ENCODE measurements at places on chromosomes 1 and 21.

DNA sequence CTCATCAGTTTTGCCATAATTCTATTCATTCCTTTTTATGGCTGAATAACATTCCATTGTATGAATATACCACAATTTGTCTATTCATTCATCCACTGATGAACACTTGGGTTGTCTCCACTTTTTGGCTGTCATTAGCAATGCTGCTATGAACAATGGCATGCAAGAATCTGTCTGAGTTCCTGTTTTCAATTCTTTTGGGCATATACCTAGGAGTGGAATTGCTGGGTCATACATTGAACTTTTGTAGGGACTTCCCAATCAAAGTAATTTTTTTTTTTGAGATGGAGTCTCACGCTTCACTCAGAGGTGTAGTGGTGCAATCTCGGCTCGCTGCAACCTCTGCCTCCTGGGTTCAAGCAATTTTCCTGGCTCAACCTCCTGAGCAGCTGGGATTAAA lies 34.9 kb downstream of the AADACL4 start:
- DNase-seq, result no peak

- no peak for DNase-seq
These were observed 139.3 kb upstream of the NFIA start for GRCh38 chr1:60942896-60943638.

GRCh38 chr1:93715529-93716126 lies 34.0 kb upstream of the BCAR3 start:
- DNase-seq, result no peak

GRCh38 chr1:201562659-201563405 lies 23.9 kb downstream of the NAV1 start:
- no peak for DNase-seq

DNA sequence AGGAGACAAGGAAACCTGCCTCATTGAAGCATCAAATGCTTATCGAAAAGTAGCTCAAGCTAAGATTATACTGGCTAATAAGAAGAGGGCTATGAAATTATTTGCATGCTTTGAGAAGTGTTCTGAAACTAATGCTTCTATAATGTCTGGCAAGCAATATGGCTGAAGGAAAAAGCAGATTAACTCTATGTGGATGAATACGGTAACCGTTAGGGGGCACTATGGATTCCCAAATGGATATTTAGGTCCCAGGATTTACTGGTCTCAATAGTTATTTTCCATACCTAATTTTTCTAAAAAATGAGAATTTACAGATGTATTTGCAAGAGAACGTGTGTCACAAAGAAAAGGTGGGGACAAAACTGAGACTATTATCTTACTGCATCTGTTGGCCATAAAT lies 34.6 kb upstream of the RRP15 start:
- DNase-seq, result no peak

- DNase-seq, result peak; percentile 23
These were observed 738 bp downstream of the GNPAT start for GRCh38 chr1:231241750-231242149.

- DNase-seq, result no peak
These were observed 227.9 kb downstream of the KCNT2 start for GRCh38 chr1:196380316-196380715.

DNA sequence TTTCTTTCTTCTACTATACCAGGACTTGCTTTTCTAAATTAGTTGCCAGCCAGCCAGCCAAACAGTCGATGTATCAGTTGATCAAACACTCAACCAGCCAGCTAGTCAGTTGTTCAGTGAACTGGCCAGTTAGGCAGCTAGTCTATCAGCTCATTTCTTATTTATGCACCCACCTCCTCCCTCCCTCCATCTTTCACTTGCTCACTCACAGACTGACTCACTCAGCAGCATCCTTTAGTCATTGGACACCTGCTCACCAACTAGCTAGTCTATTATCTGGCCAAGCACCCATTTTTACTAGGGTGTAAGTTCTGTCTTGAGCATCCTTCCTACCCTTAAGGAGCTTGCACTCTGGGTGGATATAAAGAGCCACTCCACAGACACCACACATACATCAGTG lies 5.9 kb upstream of the SPRR4 start:
- DNase-seq, result no peak

- DNase-seq, result no peak
These were observed 58.9 kb downstream of the LRRC40 start for GRCh38 chr1:70146488-70146887.

DNA sequence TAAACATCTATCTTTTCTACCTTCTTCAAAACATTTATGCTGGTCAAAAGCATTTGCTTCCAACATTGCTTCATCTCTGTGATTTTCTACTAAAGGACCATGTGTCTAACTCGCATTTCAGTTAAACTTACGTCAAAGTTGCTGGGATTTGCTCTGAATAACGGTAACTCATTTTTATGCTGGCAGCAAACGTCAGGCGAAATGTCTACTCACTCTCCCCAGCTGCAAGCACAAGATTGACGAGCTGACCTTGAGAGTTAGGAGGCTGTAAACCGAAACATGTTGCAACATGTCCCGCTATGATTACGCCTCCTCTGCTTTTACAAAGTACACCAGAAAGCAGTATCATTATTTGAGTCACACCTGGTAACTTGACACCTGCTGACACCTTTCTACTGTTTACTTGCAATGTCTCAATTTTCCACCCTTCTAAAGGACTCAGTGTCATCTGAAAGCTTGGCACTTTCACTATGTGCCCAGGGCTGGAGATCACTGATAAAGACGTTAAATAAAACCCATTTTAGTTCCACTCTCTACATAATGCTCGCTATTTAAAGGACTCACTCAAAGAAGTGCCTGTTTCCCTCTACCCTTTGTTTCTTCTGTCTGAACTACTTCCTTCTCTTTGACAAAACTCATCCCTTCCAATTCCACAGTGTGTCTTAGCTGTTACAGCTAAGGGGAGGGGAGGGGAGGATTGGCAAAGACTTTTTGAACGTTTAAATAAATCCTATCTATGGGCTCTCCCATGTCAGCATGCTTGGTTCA lies 111.9 kb downstream of the PTPN14 start:
- no peak for DNase-seq

GRCh38 chr1:200081151-200081968 lies 53.9 kb downstream of the NR5A2 start:
- no peak for DNase-seq

- no peak for DNase-seq
These were observed 68.1 kb downstream of the JAK1 start for GRCh38 chr1:64898107-64898861.

DNA sequence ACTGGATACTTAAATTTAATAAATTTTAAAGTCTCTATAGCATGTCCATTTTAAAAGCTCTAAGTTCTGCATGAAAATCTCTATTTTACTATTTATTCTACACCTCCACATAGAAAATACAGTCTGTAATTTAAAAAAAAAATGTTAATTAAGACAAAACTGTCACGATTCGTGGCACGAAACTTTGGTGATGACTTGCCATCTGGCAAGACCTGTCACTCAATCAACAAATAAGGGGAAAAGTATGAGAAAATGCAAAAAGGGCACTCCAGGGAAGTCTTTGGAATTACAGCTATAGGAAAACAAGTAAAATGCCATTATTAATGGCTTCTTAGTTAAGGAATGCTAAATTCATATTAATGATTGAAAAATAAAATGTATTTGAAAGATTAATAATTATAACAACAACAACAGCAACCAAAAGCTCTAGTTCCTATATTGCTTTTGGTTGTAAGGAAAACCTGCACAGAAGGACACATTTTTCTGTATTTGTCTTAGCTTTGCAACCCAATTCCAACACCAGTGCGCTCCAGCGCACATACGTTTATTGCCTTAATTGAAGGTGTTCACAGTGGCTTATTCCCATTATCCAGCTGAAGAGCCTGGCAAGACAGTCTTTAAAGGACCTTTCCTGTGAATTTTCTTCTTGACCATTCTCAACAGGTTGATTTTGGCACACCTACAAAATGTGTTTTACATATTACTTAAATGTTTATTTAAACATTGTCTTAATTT lies 107.8 kb downstream of the PLPPR5 start:
- DNase-seq, result no peak

GRCh38 chr1:101960142-101960541 lies 36.6 kb downstream of the OLFM3 start:
- DNase-seq, result no peak

- DNase-seq, result no peak
These were observed 18.3 kb upstream of the SHISA4 start for GRCh38 chr1:201870397-201870796.
